GM18507 (cell line): ENCODE measurements at places on chromosomes 16 and 17.

DNA sequence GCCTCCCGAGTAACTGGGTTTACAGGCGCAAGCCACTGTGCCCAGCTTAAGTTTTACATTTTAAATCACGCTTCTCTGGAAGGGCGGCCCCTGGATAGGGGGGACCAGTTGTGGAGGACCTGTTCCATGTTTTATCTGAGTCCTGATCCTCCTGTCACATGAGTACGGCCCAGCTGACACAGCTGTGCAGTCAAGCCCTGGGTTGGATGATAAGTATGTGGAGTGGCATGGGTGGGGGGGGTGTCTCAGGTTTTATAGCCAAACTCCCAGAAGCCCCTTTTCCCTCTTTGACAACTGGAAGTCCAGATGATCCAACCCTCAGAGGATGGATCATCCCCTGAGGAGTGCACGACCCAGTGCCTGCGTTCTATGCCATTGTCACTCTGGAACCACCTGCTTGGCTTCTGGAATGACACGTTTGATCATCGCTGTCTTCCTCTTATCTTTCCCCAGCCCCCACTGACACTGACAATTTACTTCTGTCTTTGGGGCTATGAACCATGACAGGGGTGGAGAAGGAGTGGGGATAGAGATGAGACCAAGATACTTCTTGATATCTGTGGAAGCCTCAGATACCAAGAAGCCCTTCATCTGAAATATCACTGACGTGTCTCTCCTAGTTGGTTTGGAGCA lies 191.2 kb downstream of the MSI2 start:
- DNase-seq, result no peak

GRCh38 chr16:31157136-31157535 lies 7.3 kb upstream of the PRSS36 start:
- no peak for DNase-seq

DNA sequence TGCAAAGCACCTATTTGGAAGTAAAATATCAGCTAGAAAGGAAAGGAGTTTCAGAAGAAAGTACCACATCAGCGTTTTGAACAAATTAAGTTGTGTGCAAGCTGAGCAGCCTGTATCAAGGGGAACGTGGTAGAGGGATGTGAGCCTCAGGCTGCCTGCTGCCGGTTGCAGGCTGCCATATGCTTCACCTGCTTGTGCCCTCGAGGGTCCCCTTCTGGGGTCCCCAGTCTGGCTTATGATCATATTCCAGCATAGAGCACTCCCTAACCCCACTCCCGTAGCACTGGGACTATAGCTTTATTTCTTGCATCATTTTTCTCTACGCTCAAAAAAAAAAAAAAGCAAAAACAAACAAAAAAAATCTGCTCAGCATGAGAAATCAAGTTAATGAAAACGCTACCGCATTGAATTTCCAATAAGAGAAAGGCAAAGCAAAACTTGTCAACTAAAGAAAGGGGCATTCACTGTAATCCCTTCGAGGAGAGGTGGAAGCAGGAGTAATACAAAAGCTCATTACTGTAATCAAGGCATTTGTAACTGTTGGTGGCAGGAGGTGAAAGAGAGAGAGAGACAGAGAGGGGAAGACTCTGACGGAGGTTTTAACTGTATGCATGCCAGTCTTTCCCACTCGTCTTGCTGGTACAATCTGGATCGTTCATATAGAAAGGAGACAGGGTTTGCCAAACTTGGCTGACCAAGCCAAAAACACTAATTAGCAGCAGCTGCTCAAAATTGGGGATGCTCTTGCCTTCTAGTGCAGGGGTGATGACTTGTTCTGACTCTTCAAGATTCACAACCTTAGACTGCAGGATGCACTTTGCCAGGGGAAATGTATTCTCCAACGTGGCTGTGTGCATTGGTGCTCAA lies 258.2 kb upstream of the HSBP1 start:
- DNase-seq, result no peak

- DNase-seq, result no peak
Measured at GRCh38 chr16:48182979-48183537, 27.3 kb upstream of the ABCC12 start.

GRCh38 chr17:75895370-75896155 lies 1.2 kb downstream of the TRIM65 start:
- no peak for DNase-seq

GRCh38 chr16:58533751-58534470 lies 18.6 kb downstream of the SETD6 start:
- DNase-seq, result no peak

DNA sequence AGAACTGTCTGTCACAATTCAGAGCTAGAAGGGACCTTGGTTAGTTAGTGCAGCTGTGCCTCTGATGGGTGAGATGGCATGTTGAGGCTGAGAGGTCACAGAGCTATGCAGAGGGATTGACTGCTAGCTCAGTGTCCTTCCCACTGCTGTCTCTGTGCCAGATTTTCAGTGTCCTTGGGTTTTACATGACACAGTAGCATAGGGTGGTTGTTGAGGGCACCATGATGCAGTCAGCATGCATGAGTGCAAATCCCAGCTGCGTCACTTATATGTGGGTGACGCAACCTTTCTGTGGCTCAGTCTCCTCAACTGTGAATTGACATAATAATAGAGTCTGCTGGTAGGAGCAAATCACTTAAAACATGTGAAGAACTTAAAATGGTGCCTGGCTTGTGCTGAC lies 2.7 kb downstream of the MT1A start:
- no peak for DNase-seq

DNA sequence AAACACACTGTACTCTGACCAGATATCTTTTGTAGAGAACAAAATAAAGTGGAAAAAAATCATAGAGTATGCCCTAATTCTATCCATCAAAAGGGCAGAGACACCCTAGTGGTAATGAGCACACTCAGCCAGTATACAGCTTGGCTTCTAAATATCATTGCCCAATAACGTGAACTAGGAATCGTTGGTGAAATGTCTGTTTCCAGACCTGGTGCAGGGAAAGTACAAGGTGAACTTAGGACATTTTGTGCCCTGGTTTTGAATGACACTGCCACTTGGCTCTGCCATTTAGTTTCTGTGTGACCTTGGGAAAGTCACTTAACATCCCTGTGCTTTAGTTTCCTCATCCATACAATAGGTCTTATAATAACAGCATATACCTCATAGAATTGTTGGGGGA lies 13.7 kb downstream of the AMFR start:
- no peak for DNase-seq
